ENCODE measurements at places on chromosomes 12 and 14.

- no peak for DNase-seq
Observed at GRCh38 chr14:58557242-58557641, 80.5 kb upstream of the DACT1 start.

DNA sequence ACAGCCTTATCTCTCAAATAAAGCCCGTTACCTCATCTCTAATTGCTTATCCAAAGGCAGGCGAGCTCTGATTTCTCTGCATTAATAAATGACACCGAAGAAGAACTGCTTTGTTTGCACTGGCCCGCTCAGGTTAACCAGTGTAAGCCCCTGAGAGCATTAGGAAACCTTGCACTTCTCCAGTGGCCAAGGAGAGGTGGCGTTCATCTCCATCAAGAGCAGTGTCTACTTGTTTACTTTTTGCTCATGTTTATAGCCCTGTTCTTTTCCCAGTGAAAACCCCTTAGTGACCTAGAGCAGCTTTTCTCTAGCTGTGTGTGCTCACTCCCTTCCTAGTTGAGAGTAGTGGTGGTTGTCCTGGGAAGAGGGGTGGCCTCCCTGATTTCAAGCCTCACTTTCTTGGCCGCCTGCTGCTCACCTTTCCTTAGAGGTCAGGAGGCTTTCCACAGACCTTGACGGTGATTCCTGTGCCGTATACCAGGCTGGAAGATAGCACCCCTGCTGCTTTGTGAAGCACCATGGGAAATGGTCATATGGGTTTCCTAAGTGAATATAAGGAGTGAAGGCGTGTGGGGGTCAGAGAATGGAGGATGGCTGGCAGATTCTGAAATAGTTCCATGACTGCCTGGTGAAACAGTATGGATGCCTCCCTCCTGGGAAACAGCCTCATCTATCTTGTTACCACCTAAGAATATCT is 16.6 kb downstream of the FBXW8 start:
- no peak for DNase-seq

DNA sequence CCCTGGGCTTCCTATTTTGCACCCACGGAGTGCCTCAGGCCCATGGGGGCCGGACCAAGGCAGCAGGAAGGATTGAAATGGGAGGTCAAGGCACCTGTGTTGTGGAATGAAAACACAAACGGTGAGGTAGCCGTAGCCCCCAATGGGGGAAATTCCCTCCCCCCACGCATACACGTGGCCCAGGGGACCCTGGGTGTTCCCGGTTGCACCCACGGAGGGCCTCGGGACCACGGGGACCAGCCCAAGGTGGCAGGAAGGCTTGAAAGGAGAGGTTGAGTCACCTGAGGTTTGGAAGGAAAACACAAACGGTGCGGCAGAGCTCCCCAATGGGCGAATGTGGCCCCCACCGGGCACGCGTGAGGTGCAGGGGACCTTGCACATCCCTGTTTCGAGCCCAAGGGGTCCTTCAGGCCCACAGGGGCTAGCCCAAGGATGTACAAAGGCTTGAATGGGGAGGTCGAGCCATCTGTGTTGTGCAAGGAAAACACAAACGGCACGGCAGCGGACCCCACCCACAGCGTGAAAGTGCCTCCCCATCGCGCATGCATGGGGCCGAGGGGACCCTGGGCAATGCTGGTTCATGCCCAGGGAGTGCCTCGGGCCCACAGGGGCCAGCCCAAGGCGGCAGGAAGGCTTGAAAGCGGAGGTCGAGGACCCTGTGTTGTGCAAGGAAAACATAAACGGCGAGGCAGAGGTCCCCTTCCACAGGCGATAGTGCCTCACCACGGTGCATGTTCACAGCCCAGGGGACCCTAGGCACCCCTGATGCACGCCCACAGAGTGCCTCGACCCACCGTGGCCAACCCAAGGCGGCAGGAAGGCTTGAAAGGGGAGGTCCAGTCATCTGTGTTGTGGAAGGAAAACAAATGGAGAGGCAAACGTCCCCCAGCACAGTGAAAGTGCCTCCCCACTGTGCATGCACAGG is 376.7 kb downstream of the ALG10 start:
- no peak for DNase-seq

DNA sequence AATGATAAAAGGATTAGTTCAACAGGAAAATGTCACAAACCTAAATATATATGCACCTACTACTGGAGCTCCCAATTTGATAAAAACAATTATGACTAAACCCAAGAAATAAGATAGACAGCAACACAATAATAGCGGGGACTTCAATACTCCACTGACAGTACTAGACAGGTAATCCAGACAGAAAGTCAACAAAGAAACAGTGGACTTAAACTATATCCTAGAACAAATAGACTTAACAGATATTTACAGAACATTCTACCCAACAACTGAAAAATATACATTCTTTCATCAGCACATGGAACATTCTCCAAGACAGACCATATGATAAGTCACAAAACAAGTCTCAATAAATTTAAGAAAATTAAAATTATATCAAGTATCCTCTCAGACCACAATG is 28.0 kb upstream of the LGR5 start:
- no peak for DNase-seq

- DNase-seq: no peak
Observed at GRCh38 chr14:46432516-46432915, 219.1 kb downstream of the RPL10L start.

GRCh38 chr12:104708891-104709290 is 249.2 kb downstream of the SLC41A2 start:
- no peak for DNase-seq

- DNase-seq: no peak
Observed at GRCh38 chr12:113879658-113880057, 86.5 kb downstream of the RBM19 start.

DNA sequence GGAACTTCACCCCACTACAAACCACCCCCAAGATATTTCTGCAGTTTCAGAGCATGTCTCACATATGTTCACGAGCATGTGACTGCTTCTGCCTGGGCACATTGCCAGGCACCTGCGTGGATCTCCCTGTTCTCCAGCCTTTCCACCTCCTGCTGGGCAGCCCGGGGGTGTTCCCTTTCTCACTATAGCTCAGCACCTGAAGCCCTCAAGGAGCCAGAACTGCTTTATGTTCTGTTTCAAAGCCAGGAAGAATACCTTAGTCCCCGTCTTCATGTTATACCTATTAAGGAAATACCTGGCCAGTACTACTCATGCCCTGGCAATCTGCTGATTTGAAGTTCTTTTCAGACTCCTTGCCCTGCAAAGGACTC is 4.2 kb upstream of the FGF6 start:
- no peak for DNase-seq

- no peak for DNase-seq
Observed at GRCh38 chr12:49604856-49605255, 583 bp downstream of the FAM186B start.

DNA sequence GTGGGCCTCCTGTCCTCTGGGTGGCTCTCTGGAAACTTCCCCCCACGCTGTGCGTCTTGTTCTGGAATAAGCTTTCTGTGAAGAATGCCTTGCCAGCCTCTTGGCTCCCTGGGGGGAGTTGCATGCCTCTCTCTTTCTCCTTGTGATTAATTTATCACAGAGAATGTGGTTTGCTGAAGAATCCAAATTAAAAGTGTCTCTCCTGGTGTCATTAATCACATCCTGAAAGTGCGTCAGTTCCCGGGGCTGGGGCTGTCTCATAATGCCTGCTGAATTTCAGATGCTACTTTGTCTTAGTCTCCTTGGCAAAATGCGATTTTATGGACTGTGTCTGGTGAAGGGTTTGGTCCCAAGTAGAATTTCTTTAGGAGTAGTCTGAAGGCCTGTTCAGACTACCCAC is 787.7 kb upstream of the TMEM132C start:
- no peak for DNase-seq

DNA sequence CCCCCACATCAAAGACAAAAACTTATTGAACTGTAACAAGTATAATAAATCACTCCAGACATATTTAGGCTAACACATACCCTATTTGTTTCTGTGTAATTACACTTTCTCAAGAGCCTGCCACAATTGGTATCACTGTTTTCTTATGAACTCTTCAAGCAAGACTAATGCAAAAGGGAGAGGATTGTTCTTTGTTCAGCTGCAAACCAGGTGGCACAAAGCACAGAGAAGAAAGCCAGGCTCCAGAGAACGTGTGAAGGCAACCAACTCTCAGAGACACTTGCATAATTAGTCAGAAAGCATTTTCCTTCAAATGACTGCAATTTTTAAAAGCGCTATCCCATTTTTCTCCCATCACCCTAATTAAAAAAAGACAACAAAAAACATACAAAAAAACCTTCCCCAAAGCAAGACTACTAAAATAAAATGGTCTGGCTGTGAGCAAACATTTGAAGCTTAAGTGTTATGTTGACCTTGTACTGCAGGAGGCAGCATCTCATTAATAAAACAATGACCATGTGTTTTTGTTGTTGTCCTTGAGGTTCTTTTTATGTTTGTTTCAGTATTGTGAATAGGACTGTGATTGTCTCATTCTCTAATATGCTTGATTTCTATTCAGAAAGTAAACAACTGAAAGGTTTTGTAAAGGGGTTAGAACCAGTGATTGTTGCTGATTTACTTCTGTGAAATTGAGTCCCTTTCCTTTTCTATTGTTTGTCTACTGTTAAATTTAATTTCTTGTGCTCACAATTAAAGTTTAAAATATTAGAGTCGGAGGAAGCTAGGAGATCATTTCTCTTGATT is 452.7 kb upstream of the PDE3A start:
- no peak for DNase-seq

- DNase-seq: no peak
Observed at GRCh38 chr12:8553088-8553627, 12.5 kb upstream of the CLEC4E start.

DNA sequence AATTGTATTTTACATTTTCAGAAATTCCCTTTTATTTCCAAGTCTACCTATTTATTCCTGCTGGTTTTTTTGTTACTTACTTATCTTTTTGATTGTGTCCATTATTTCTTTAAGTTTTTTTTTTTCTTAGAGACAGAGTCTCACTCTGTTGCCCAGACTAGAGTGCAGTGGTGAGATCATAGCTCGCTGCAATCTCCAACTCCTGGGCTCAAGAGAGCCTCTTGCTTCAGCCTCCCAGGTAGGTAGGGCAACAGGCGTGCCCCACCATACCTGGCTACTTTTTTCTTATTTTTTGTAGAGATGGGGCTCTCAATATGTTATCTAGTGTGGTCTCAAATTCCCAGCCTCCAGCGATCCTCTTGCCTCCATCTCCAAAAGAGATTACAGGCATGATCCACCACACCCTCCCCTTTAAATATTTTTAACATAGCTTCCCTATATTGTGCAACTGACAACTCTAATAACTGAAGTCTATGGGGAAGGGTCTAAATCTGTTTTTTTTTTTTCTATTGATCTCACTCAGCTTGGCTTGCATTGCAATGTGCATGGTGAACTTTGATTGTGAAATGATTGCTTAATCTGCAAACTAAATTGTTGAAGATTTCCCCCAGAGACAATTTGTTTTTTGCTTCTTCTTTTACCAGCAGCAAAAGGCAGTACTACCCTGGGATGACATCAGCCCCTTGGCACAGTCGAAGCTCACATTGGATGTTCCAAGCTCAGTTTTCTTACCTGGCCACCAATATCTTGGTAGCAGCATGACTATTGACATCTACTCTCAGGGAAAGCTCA is 25.7 kb upstream of the COCH start:
- peak; percentile 11 for DNase-seq

- DNase-seq: no peak
Observed at GRCh38 chr14:31085027-31085426, 58.8 kb upstream of the STRN3 start.

GRCh38 chr12:131909752-131910219 is 15.4 kb downstream of the ULK1 start:
- DNase-seq: no peak

GRCh38 chr12:123058980-123059379 is 78.5 kb downstream of the ARL6IP4 start:
- DNase-seq: no peak

DNA sequence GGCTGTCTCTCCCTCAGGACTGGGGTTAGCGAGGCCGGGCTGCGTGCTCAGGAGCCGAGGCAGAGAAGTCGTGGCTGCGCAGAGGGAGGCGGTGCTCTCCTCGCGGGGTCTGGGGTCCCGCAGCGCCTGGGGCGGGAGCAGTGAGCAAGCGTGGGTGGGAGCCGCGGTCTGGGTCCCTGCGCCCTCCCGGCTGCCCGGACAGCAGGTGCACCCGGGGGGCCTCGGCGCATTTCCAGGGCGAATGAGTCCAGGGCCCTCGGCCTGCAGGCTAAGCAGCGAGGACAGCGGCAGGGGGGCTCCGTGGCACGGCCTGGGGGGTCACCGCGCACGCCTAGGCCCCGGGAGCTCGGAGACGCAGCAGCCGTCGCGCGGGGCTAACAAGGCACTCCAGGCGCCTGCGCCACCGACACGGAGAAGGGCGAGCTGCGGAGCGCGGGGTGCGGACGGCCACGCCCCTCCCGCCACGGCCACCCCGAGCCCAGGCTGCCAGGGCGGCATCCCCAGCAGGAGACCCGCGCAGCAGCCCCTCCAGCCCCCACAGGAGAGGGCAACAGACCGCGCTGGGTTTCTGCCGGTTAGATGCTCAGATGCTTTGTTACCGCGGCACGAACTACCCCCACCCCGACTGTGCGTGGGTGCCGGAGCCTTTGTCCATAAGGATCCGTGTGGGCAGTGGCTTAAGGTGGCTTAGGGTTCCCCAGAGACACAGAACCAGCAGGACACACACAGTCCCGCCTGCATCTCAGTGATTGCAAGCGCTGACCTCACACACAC is 117.7 kb upstream of the C14orf180 start:
- DNase-seq: no peak

- DNase-seq: peak; percentile 78
Observed at GRCh38 chr14:28308734-28309133, 457.9 kb upstream of the FOXG1 start.

GRCh38 chr14:104150136-104151025 is 12.0 kb downstream of the KIF26A start:
- no peak for DNase-seq

- DNase-seq: no peak
Observed at GRCh38 chr14:75013290-75013689, 10.6 kb downstream of the EIF2B2 start.

- DNase-seq: no peak
Observed at GRCh38 chr12:1820896-1821291, 529 bp downstream of the LRTM2 start.

DNA sequence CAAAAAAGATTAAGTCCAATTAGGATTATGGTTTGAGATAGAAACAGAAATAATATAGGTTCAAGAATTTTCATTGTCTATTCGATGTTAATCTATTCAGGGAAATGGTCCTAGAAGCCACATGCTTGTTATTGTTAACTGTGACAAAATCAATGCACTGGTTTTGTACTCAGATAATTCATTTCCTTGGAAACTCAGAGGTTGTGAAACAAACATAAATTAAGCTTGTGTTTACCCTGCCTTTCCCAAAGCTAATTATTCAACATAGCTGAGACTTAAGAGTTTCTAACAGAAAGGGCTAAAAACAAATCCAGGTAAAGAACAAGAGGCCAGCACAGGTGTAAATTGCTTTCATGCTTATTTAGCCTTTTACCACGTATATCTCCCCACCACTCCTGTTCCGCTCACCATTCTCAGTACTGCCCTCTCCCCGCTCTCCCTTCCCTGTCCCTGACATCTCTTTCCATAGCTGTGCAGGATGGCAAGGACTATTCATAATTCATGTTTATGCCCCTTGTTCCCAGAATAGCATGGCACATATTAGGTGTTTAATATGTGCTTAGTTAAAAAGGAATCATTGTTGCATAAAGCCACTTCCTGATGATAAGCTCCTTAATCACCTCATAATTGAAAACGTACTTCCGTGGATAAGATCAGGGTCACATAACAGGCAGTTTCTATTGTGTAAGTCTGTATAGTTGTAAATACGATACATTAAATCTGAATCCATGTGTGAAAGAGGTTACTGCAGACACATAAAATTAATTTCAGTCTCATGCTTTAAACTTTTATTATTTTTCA is 131.8 kb upstream of the USP15 start:
- DNase-seq: no peak

All from skeletal muscle cell (primary cell).